Cerebellum (tissue), 4 donors: ENCODE measurements at places on chromosomes 13 and 19.

DNA sequence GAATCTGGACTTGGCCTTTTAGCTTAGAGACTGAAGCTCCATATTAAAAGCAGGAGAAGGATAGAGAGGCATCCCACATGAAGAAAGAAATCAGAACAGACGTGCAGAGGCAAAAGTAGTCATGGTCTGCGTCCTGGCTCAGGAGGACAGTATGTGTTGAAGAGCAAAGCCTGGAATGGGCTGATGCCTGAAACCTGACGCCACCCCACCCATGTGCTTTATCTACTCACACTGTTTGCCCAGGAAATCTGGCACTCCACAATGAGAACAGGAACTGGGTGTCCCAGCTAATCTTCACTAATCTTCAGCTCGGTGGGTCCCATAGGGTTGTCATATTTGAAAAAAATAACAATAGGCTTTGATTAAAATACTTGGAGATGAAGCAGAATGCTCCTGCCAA is 549.0 kb upstream of the GPC6 start:
- DNase-seq: no peak

DNA sequence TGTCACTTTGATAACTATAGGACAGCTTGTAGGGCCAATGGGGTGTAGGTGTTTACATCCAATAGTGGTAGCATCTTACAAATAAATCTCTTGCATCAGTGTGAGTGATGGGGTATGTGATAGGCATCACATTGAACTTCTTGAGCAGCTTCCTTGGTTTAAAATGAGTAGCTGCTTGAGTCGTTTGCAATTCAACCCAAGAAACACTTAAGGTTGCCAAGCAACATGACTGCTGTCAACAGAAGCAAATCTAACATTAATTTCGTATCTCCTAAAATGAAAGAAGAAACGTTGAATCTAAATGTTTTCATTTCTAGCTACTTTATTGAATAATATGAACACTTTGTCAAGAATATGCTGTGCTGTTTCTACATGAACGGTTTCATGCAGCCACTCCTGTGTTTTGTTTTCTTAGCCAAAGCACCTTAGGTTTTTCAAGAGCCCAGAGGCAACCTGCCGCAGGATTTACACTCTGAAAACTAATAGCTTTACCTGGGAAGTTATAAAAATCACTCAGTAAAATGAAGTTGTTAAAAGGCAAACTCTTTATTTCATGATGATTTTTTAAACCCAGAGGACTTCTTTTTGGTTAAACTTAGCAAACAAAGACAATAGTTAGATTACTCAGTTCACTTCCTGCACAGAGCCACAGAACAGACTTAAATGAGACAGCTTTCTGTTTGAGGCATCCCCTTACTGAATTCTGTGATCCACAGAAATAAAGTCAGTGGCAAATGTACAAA is 305.2 kb downstream of the MTUS2 start:
- no peak for DNase-seq

- no peak for DNase-seq
Measured at GRCh38 chr13:112896736-112897602, 72.0 kb upstream of the MCF2L start.

GRCh38 chr19:29753190-29753933 is 38.3 kb upstream of the C19orf12 start:
- no peak for DNase-seq

- peak; percentile 58 for DNase-seq
Measured at GRCh38 chr13:52195401-52195837, 36.0 kb upstream of the NEK3 start.

DNA sequence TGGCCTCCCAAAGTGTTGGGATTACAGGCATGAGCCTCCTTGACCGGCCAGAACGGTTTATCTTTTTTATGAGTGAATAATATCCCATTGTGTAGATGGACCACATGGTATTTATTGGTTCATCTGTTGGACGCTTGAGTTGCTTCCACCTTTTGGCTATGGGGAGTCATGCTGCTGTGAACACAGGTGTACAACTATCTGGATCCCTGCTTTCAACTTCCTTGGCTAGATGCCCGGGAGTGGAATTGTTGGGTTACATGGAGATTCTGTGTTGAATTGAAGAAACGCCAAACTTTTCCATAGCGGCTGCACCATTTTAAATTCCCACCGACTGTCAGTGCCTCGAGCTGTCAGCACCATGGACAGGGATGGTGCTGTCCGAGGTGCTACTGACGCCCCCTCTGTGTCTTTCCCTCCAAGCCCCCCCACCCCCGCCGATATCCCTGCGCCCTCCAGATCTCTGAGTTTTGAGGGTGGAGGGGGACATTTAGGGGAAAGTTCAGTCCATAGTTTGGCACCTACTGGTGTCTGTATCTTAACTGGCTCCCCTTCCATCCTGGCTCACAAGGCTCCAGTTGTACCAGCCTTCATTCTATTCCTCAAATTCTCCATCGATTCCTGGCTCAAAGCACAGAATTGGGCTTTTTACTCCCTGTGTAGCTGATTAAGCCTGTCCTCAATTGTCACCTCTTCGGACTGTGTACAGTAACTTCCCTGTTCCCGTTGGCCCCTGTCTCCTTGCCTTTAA is 27.3 kb downstream of the PNPLA6 start:
- DNase-seq: no peak
